ENCODE measurements at places on chromosomes 7 and 10. TPM values are rescaled to one million over a fixed set of nuclear protein-coding genes. Genes with fewer than 3 reads are reported as not detected.

The BTBD16 gene
- not detected for total RNA-seq

The GIMAP6 gene
- total RNA-seq: 10.6 TPM

The ACTR3C gene
- total RNA-seq: 25.9 TPM

The BTAF1 gene
- 39.7 TPM for total RNA-seq

The CFAP46 gene
- not detected for total RNA-seq

The PARP12 gene
- total RNA-seq: 135 TPM

The GNAT3 gene
- not detected for total RNA-seq

GRCh38 chr7:83546586-83546985 lies 102.4 kb downstream of the SEMA3E start:
- H3K27ac ChIP-seq: no peak overlapping the region
- no peak overlapping the region for H3K4me3 ChIP-seq
- H3K4me1 ChIP-seq: no peaks in the 10 kb centered on the region
- no peak for DNase-seq
- H3K27me3 ChIP-seq: no peaks in the 10 kb centered on the region
- H3K36me3 ChIP-seq: no peaks in the 10 kb centered on the region

DNA sequence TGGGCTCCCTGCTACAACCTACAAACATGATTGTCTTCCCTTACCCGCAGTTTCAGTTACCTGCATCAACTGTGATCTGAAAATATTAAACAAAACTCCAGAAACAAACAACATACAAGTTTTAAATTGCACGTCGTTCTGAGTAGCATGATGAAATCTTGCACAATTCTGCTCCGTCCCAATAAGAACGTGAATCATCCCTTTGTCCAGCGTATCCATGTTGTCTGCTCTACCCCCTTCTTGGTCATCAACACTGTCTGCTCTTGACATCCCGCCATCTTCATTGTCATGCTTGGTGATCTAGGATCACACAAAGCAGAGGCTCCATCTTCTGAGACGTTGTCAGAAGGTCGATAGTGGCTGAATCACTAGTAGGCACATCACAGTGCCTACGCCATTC lies 53.9 kb downstream of the ACADSB start:
- no peaks in the 10 kb centered on the region for H3K36me3 ChIP-seq
- no peak for DNase-seq
- H3K4me1 ChIP-seq: no peaks in the 10 kb centered on the region

DNA sequence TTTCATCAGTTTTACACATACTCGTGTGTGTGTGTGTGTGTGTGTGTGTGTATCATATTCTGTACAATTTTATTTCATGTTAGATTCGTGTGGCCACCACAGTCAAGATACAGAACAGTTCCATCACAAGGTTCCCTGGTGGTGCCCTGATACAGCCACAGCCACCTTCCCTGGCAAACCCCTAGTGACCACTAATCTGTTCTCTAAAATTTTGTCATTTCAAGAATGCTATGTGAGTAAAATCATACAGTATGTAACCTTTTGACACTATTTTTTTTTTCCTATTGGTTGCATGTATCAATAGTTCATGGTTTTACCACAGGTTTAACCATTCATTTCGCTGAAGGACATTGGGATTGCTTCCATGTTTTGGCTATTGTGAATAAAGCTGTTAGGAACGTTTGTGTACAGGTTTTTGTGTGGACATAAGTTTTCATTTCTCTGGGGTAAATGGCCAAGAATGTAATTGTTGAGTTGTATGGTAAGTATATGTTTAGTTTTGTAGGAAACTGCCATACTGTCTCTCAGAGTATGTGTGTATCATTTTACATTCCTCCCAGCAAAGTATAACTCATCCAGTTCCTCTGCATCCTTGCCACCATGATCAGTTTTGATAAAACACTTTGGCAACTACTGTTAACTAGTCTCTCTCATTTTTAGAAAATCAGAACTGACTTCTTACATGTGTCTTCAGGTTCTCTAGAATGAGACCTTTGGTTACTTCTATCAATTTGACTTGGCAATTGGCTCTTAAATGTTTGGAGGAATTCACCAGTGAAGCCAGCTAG lies 20.6 kb downstream of the KLHDC10 start:
- no peak overlapping the region for H3K4me3 ChIP-seq
- no peaks in the 10 kb centered on the region for H3K27me3 ChIP-seq
- no peak for DNase-seq
- no peaks in the 10 kb centered on the region for H3K4me1 ChIP-seq
- no peak overlapping the region for H3K27ac ChIP-seq

- H3K27me3 ChIP-seq: peaks cover 8% of the 10 kb centered on the region
- H3K4me1 ChIP-seq: peaks cover 9% of the 10 kb centered on the region
- H3K27ac ChIP-seq: no peak overlapping the region
- no peaks in the 10 kb centered on the region for H3K36me3 ChIP-seq
- DNase-seq: peak; percentile 73
Measured at GRCh38 chr7:42222891-42223290, 14.1 kb downstream of the GLI3 start.

DNA sequence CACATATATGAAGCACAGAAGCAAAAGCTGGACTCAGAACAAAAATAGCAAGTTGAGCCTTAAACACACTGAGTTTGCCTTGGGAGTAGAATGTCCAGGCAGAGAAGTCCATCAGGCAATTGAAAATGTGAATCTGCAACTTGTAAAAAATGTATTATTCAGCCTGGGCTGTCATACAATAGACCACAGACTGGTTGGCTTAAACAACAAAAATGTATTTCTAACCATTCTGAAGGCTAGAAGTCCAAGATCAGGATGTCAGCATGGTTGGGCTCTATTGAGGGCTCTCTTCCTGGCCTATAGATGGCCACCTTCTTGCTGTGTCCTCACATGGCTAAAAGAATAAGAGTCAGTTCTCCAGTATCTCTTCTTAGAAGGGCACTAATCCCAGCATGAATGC lies 76.5 kb upstream of the CAPZA2 start:
- H3K36me3 ChIP-seq: no peaks in the 10 kb centered on the region
- H3K27ac ChIP-seq: no peak overlapping the region
- peaks cover 31% of the 10 kb centered on the region for H3K4me1 ChIP-seq
- no peaks in the 10 kb centered on the region for H3K27me3 ChIP-seq
- no peak overlapping the region for H3K4me3 ChIP-seq
- no peak for DNase-seq

DNA sequence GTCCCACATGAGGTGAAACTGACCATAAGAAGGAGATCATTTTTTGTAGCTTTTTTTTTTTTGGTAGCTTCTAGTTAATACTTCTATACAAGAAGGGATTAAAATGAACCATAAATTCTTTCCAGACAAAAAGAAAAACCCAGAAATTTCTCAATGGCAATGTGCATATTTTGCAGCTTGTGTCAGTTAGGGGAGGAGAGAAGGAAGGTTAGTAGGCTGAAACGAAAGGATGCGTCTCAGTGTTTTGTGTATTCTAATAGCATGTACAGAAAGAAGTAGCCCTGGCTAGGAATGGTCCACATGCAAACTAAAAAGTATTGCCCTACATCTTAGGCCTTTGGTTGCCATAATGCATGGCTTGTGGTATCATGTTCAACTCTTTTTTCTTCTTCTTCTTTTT lies 90.6 kb downstream of the CACNB2 start:
- no peaks in the 10 kb centered on the region for H3K27me3 ChIP-seq
- H3K27ac ChIP-seq: no peak overlapping the region
- DNase-seq: no peak
- H3K4me3 ChIP-seq: no peak overlapping the region

GRCh38 chr7:147586526-147586925 lies 1004.0 kb upstream of the C7orf33 start:
- no peaks in the 10 kb centered on the region for H3K36me3 ChIP-seq
- H3K4me1 ChIP-seq: no peaks in the 10 kb centered on the region
- no peaks in the 10 kb centered on the region for H3K27me3 ChIP-seq
- no peak overlapping the region for H3K27ac ChIP-seq

- DNase-seq: no peak
- no peaks in the 10 kb centered on the region for H3K27me3 ChIP-seq
- peaks cover 12% of the 10 kb centered on the region for H3K4me1 ChIP-seq
- peak overlapping the region; percentile 95 for H3K27ac ChIP-seq
- no peak overlapping the region for H3K4me3 ChIP-seq
Measured at GRCh38 chr10:30782537-30783461, 153.2 kb upstream of the LYZL2 start.

- no peak overlapping the region for H3K27ac ChIP-seq
- DNase-seq: peak; percentile 18
- no peaks in the 10 kb centered on the region for H3K4me1 ChIP-seq
Measured at GRCh38 chr10:53111529-53111928, 338.9 kb upstream of the MBL2 start.

- peaks cover 93% of the 10 kb centered on the region for H3K36me3 ChIP-seq
- no peak overlapping the region for H3K4me3 ChIP-seq
- no peaks in the 10 kb centered on the region for H3K4me1 ChIP-seq
- no peak overlapping the region for H3K27ac ChIP-seq
Measured at GRCh38 chr10:35025916-35026315, 64.2 kb downstream of the CUL2 start.

GRCh38 chr7:10889266-10889898 lies 84.3 kb upstream of the PHF14 start:
- H3K27me3 ChIP-seq: no peaks in the 10 kb centered on the region
- H3K27ac ChIP-seq: no peak overlapping the region
- DNase-seq: peak; percentile 32
- no peak overlapping the region for H3K4me3 ChIP-seq
- H3K36me3 ChIP-seq: no peaks in the 10 kb centered on the region
- H3K4me1 ChIP-seq: no peaks in the 10 kb centered on the region

- DNase-seq: no peak
- no peak overlapping the region for H3K27ac ChIP-seq
- no peaks in the 10 kb centered on the region for H3K36me3 ChIP-seq
- H3K27me3 ChIP-seq: no peaks in the 10 kb centered on the region
Measured at GRCh38 chr7:8249121-8249520, 12.8 kb downstream of the ICA1 start.

- H3K4me3 ChIP-seq: no peak overlapping the region
- no peaks in the 10 kb centered on the region for H3K36me3 ChIP-seq
- peaks cover 33% of the 10 kb centered on the region for H3K4me1 ChIP-seq
- DNase-seq: peak; percentile 59
- no peaks in the 10 kb centered on the region for H3K27me3 ChIP-seq
Measured at GRCh38 chr10:103547391-103547946, 54.0 kb downstream of the NEURL1 start.

DNA sequence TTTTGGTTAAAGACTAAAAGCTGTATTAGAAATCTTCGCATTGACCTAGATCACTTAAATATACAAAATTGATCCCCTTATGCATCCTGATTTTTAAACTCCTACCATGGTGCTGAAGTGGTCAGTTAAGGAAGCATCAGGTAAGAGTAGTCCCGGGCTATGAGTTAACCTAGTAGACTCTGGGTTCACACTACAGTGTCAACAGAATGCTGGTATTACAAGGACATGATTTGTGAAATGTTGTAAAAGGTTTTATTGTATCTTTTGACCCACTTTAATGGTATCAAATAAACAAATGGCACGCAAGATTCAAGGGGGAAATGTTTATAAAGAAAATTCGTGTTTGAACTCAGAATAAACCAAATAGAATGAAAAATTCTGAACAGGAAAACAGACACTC lies 36.8 kb downstream of the RTKN2 start:
- no peak for DNase-seq
- no peak overlapping the region for H3K4me3 ChIP-seq
- no peak overlapping the region for H3K27ac ChIP-seq
- H3K27me3 ChIP-seq: no peaks in the 10 kb centered on the region
- H3K36me3 ChIP-seq: no peaks in the 10 kb centered on the region

- no peaks in the 10 kb centered on the region for H3K27me3 ChIP-seq
- H3K4me1 ChIP-seq: no peaks in the 10 kb centered on the region
- H3K27ac ChIP-seq: no peak overlapping the region
- no peak for DNase-seq
Measured at GRCh38 chr7:87318741-87319140, 26.7 kb upstream of the CROT start.

DNA sequence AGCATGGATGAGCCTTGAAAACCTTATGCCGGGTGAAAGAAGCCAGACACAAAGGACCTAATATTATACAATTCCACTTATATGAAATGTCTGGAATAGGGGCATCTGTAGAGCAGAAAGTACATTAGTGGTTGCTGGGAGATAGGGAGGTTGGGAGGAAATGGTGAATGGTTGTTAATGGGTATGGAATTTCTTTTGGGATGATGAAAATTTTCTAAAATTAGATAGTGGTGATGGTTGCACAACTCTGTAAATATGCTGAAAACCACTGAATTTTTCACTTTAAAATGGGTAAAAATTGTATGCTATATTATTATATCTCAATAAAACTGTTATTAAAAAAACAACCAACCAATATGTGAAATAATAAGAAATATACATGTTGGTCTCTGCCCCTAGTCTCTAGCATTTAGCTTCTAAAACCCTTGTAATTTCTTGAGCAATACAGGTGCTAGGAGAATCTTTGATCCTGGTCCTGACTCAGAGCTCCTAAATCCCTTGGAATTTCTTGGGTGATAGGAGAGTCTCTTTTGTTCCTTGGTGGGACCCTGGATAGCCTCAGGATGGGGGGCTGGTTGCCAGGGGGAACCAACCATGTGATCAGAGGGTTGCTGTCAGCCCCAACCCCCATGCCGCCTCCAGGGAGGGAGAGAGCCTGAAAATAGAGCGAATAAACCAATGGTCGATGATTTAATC lies 64.0 kb downstream of the TACR2 start:
- no peak for DNase-seq
- no peak overlapping the region for H3K27ac ChIP-seq
- H3K4me1 ChIP-seq: peaks cover 47% of the 10 kb centered on the region
- peaks cover 11% of the 10 kb centered on the region for H3K36me3 ChIP-seq
- H3K27me3 ChIP-seq: no peaks in the 10 kb centered on the region
- H3K4me3 ChIP-seq: no peak overlapping the region

DNA sequence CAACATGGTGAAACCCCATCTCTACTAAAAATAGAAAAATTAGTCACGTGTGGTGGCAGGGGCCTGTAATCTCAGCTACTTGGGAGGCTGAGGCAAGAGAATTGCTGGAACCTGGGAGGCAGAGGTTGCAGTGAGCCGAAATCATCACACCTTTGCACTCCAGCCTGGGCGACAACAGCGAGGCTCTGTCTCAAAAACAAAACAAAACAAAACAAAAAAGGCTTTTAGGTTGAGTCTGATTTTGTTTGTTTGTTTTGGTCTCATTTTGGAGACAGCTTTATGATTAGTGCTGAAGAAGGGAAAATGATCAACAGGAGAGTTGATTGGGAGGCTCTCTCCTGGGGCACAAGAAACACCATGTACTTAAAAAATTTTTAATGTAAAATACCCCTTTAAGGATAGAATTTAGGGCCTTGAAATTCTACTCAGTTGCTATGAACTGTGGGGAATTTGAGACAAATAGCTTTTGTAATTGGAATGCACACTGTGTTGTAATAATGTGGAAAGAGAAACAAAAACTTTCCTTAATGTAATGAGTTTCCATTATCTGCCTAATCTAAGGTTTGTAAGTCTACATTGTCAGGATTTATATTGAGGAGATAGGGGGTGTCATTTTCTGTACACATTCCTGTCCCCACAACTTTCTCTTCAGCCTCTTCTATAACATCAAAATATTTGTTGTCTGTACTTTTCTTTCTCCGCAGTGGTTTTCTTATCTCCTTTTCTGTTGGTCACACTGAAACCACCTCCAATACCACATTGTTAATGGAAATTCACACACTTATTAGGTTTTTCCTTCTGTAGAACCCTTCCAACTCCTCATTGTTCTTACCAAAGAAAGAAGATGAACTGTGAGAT lies 41.3 kb downstream of the ARID5B start:
- H3K4me1 ChIP-seq: peaks cover 73% of the 10 kb centered on the region
- H3K36me3 ChIP-seq: peaks cover 7% of the 10 kb centered on the region
- H3K4me3 ChIP-seq: no peak overlapping the region
- peak overlapping the region; percentile 77 for H3K27ac ChIP-seq
- H3K27me3 ChIP-seq: no peaks in the 10 kb centered on the region

Measured in stomach (tissue), 19 donors.